Chondrocyte (in vitro differentiated cells): ENCODE measurements at places on chromosomes 3 and 15. TPM values are rescaled to one million over a fixed set of nuclear protein-coding genes. Genes with fewer than 3 reads are reported as not detected.

DNA sequence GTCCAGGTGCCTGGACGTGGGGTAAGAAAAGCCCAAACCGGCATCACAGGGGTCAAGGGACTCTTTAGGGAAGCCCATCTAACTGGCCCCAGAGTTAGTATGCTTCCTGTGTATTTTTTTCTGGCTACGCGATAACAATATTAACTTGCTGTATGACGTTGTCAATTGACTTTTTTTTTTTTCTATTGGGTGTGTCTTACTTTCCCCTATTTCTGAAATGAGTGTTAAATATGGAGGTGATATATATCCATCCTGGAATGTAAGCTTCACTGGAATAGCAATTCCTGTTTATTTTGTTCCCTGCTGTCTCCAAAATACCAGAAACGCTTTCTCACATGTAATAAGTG, 598 bp upstream of the GMNC start:
- peaks cover 39% of the 10 kb centered on the region for H3K27me3 ChIP-seq
- H3K4me3 ChIP-seq, result peak overlapping the region; percentile 73
- H3K27ac ChIP-seq, result no peak overlapping the region
- peaks cover 8% of the 10 kb centered on the region for H3K4me1 ChIP-seq
- no peak for DNase-seq

GRCh38 chr15:40790718-40791117, 16.2 kb upstream of the ZFYVE19 start:
- H3K27me3 ChIP-seq, result no peaks in the 10 kb centered on the region
- H3K36me3 ChIP-seq, result peaks cover 2% of the 10 kb centered on the region
- H3K4me3 ChIP-seq, result no peak overlapping the region

Gene SERF2
- total RNA-seq, result 1,300 to 1,502 TPM (median 1,498 TPM) in 3 replicates

Gene TLR9
- 0.12 TPM in 1 of 3 replicates, not detected in the others for total RNA-seq

- peaks cover 59% of the 10 kb centered on the region for H3K4me1 ChIP-seq
- DNase-seq, result no peak
- peaks cover 8% of the 10 kb centered on the region for H3K36me3 ChIP-seq
These were observed 2.2 kb downstream of the ZIC1 start for GRCh38 chr3:147411238-147411814.

- peak overlapping the region; percentile 25 for H3K4me3 ChIP-seq
- H3K27me3 ChIP-seq, result no peaks in the 10 kb centered on the region
- H3K36me3 ChIP-seq, result peaks cover 8% of the 10 kb centered on the region
- peaks cover 52% of the 10 kb centered on the region for H3K4me1 ChIP-seq
These were observed 24.9 kb downstream of the ABTB1 start for GRCh38 chr3:127697551-127698240.

Gene GP5
- 0.28 TPM in 1 of 3 replicates, not detected in the others for total RNA-seq

Gene MUC13
- total RNA-seq, result not detected in 3 replicates

Gene ISLR
- 49.6 to 143 TPM (median 53.3 TPM) in 3 replicates for total RNA-seq

GRCh38 chr3:36649125-36649524, 115.2 kb downstream of the DCLK3 start:
- no peaks in the 10 kb centered on the region for H3K36me3 ChIP-seq
- H3K4me3 ChIP-seq, result no peak overlapping the region
- DNase-seq, result no peak
- H3K27ac ChIP-seq, result peak overlapping the region; percentile 96

DNA sequence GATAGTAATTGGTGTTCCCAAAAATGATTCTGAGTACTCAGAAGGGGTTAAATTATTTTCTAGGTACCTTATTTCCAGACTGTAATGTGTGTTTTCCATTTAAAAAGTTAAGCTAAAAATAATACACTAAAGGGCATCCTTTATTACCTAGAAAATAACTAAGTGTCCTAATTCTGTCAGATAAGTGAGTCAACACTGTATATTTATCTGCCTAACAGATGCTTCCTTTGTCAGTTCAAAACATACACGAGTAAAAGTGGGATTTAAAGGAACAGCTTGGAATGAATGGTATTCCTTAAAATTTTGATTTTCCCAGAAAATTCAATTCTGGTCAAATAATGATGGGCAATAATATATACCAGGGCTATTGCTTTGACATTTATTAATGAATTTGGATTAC, 78.3 kb downstream of the ADAMTSL3 start:
- H3K27me3 ChIP-seq, result peaks cover 2% of the 10 kb centered on the region
- H3K4me3 ChIP-seq, result no peak overlapping the region
- no peaks in the 10 kb centered on the region for H3K4me1 ChIP-seq
- H3K27ac ChIP-seq, result no peak overlapping the region

Gene GOLGA6L25
- not detected in 3 replicates for total RNA-seq

DNA sequence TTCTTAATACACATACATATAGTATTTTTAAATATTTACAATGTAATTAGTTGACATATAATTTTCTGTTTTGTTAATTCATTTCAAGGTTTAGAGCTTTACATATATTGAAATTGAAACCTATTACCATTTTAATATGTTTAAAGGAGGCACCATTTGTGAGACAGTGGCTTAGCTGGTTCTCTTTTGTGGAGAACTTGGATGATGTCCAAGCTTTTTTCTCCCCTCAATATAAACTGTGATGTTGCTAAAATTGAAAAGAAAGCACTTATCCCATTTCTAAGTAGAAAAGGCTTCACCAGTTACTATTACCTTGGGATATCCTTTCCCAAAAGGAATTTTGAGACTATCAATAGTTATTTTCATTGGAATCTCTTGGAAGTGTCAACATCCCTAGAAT, 707.2 kb downstream of the NTRK3 start:
- no peak overlapping the region for H3K27ac ChIP-seq
- H3K36me3 ChIP-seq, result no peaks in the 10 kb centered on the region
- H3K4me1 ChIP-seq, result no peaks in the 10 kb centered on the region
- no peaks in the 10 kb centered on the region for H3K27me3 ChIP-seq

GRCh38 chr3:9976721-9977709, 9.6 kb downstream of the EMC3 start:
- H3K27ac ChIP-seq, result peak overlapping the region; percentile 87
- H3K4me3 ChIP-seq, result peak overlapping the region; percentile 14
- H3K36me3 ChIP-seq, result peaks cover 11% of the 10 kb centered on the region
- H3K4me1 ChIP-seq, result peaks cover 27% of the 10 kb centered on the region
- no peak for DNase-seq
